ENCODE measurements at places on chromosomes 12 and 14.
A peak's percentile ranks its signal among the peaks of the same experiment; 100 is the strongest.

- no peak for DNase-seq
These were observed 37.5 kb upstream of the SLC2A3 start for GRCh38 chr12:7973457-7973825.

GRCh38 chr12:30067146-30067545, 283.4 kb upstream of the TMTC1 start:
- DNase-seq, result no peak

GRCh38 chr14:66610154-66610563, 102.2 kb downstream of the GPHN start:
- no peak for DNase-seq

GRCh38 chr14:88430976-88431375, 45.5 kb downstream of the SPATA7 start:
- DNase-seq, result no peak

DNA sequence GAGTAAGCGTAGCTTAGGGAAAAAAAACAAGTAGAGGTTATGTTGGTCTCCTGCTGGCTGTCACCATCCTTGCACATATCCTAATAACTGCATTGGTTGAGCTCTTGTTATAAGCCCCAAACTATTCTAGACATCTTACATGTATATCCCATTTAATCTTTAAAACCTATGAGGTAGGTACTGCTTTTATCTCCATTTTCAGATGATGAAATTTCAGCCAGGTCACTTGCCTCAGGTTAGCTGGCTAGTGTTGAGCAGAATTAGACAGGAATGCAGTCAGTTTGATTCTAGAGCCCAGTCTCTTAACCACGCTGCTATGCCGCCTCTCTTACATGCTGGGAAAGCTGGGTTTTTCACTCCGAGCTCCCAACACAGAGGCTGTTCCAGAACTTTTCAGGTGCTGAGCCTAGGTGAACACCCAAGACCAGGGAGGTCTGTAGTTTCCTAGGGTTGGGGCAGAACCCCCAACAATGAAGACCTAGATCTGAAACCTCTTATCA, 269.9 kb upstream of the RGS6 start:
- no peak for DNase-seq

DNA sequence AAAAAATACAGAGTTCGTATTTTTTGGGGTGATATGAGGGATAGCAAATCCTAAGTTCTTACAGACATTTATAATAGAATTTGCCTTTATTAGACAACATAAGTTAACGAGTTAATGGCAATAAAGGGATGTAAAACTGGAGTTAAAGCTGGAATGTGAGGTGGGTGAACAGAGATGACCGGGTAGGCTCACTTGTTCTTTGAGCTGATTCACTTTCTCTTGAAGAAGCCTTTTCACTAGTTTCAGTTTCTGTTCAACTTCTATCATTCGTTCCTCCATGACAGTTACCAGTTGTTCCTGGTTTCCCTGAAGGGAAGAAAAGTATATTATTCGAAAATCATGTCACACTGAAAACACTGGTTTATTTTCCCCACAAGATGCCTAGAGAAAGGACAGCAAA, 57.7 kb upstream of the SAV1 start:
- DNase-seq, result no peak

DNA sequence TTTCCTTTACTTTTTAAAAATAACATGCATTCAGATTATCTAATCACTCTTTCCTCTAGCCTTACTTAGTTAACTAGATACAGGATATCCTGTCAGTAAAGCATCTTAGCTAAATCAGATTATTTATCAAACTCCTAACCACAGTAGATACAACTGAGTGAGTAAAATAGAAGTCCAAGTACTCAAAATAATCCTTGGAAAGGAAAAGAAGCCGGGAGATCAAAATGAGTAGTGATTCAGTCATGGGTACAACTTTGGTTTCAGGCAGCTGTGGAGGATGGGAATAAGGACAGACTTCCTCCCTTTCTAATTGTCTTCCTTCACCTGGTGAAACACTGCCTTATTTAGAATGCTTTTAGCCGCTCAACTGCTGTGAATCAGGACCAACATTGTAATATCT, 29.4 kb downstream of the GNG2 start:
- no peak for DNase-seq

DNA sequence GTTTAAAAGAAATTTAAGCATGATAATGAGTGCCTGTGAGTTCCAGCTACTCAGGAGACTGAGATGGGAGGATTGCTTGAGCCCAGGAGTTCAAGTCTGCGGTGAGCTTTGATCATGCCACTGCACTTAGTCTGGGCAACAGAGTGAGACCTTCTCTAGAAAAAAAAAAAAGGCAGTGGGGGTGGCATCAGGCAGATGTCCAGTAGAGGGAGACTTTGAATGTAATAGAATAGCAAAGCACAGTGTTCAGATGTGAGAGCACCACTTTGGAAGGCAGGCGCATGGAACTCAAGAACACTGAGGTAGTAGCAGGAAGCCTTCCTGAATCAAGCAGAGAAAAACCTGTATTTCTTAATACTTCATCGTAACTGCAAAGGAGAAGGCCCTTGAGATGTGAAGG, 394.5 kb upstream of the GARIN6 start:
- no peak for DNase-seq

GRCh38 chr12:62210422-62210821, 49.8 kb upstream of the USP15 start:
- no peak for DNase-seq

DNA sequence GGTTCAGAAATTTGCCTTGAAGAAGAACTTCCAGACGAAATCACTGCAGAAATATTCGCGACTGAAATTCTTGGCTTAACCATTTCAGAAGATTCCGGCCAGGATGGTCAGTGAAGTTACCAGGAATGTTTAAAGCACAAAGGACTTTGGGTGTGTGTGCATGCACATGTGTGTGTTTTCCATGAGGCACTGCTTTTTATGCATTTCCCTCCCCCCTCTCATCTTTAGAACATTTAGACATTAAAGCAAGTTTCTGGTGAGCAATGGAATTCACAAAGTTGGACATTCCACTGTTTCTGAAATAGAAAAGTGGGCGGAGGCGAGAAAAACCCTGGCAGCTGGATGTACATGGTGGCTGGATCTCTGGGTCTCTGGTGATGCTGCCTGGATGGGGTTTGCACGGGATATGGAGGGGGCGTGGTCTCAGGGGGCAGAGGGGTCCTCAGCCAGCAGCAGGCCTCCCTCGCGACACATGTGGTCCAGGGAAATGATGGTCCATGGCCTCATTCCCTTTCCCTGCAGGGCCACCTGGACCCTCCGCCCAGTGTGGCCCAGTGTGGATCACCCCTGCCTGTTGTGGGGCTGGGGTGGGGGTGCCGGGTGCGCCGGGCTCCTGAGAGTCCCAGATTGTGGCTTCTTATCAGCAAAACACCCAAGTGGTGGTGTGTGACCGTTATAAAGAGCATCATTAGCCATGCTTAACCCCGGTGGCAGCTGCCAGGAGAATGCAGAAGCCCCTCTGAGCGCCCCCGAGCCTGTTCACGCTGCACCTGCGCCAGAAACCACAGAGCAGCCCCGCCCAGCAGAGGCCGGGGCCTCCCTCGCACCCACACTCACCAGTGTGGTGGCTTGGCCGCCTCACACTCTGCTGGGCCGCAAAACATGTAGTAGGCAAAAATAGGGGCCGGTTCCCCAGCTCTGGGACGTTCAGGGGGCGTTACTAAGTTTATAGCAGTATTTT, 17.8 kb upstream of the BCL7A start:
- peak; percentile 48 for DNase-seq

- no peak for DNase-seq
These were observed 23.1 kb downstream of the ABCB9 start for GRCh38 chr12:122943196-122943595.

GRCh38 chr14:71005076-71005475, 97.8 kb downstream of the PCNX1 start:
- no peak for DNase-seq

GRCh38 chr14:72499746-72500145, 394.2 kb downstream of the DPF3 start:
- no peak for DNase-seq

DNA sequence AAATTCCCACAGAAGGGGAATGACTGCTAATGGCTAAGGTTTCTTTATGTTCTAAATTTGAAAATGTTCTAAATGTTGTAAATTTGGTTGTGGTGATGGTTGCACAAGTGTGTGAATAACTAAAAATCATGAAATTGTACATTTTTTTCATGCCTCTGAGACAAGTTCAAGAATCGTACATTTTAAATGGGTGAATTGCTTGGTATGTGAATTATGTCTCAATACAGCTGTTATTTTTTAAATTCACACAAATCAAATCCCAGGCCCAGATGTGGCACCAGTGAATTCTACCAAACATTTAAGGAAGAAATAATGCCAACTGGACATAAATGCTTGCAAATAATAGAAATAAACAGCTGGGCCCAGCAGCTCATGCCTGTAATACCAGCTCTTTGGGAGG, 28.6 kb upstream of the RND1 start:
- no peak for DNase-seq

DNA sequence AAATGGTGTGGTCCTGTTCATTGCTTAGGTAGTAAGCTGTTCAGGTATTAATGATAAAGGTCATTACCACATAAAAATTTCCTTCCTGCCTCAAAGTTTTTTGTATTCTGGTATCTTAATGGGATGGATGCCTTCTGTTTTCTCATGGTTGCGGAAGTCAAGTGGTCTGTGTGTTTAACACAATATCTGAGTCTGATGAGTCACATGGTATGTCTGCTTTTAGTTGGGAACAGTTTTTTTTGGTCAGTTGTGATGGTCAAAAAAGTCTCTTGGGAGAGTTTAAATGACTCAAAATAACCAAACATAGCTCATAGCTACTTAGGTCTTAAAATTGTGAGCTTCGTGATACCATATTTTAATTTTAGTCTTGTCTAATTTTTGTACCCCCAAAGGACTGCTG, 40.7 kb downstream of the STK38L start:
- no peak for DNase-seq

- DNase-seq, result no peak
These were observed 442.5 kb downstream of the CCER1 start for GRCh38 chr12:90512518-90512917.

DNA sequence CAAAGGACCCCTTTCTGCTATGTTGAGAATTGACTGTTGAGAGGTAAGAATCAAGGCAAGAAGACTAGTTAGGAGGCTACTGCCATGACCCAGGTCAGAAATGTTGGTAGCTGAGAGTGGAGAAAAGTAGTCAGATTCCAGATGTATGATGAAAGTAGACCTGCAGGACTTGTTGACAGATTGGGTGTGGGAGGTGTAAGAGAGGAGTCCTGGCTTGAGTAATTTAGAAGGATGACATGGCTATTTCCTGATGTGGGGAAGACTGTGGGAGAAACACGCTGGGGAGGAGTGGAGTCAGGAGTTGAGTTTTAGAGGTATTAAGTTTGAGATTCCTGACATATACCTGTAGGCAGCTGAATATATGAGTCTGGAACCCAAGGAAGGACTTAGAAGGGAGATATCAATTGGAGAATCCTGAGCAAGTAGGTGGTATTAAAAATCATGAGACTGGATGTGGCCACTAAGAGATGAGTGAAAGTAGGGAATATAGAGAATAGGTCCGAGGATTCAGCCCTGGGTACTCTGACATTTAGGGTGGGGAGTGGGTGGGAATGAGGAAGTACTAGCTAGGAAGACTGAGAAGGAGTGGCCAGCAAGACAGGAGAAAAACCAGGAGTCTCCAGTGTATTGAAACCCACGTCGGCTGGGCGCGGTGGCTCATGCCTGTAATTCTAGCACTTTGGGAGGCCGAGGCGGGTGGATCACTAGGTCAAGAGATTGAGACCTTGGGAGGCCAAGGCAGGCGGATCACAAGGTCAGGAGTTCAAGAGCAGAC, 12.6 kb upstream of the DDX47 start:
- DNase-seq, result no peak

DNA sequence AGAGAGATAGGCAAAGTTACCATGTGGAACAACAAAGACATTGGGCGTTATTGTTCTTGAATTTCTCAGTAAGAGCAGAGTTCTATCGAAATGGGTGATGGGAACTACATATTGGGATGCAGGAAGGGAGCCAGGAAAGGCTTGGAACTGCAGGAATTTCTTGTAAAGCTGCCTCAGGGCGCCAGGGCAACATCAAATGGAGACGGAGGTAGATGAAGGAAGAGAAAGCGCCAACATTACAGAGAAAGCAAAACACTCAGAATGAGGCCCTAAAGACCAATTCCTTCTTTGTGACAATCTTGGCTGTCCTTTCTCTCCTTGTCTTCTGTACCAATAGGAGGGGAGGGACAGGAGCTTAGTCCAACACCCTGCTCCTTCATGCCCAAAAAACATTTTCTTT, 148.4 kb downstream of the RPAP3 start:
- no peak for DNase-seq

DNA sequence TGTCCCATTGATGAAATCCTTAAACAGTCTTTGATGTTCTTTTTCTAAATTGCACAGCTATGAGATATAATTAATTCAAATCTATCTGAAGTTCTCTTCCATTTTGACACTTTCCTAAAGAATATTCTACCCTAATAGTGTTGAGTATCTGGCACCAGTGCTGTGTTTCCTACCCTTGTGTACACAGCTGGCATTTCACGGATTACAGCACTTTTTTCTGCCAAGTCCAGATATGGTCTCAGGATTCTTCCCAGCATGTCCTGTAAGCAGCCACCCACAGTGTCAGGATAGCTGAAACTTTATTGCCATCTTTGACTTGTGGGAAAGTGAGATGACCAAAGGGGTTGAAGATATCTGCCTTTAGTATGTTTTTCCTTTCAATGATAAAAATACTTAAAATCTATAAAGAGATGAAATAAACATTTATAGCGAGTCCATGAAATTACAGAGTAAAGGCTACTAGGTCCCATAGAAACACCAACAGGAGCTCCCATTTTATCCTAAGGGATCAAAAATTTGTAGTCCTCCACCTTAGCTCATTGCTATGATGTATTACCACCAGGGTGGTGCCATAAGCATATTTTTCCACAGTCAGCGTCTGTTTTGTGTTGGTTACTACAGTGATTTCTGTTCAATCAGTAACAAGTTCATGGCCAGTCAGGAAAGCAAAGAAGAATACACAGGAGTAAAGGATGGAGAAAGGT, 96.7 kb downstream of the TRHDE start:
- no peak for DNase-seq

- DNase-seq, result peak; percentile 91
These were observed 10.4 kb downstream of the BEST3 start for GRCh38 chr12:69688471-69689427.

GRCh38 chr14:93579178-93579577, 148.4 kb downstream of the UNC79 start:
- DNase-seq, result no peak

Measured in aorta (tissue), 5 donors.